AG20443 (cell line): ENCODE measurements at places on chromosomes 7 and 10.

DNA sequence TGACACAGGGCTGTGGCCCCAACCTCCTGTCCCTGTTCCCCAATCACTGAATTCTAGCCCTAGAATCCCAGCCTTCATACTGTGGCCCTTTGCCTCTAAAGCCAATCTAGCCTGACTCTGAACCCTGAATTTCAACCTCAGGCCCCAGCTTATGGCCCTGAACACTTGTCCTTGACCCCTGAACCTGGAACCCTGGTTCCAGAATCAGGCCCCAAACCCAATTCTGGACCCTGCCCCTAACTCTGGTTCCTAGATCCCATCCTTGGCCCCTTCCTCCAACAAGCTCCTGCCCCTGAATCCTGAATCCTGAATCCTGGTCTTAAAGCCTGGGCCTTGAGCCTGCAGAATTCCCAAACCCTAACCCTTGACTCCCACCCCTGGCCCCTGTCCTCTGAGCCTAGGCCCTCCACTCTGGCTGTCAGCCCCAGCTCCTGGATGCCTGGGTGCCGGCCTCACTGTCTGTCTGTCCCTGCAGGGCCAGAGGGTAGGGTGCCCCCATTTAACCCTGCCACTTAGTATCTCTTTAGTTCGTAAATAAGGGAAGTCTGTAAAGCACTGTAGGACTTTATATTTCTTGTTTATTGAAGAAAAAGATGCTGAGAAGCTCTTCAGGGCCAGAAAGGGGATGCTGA, 1.3 kb downstream of the INPP5A start:
- DNase-seq, result no peak

GRCh38 chr7:105112440-105113418, 98.7 kb downstream of the KMT2E start:
- no peak for DNase-seq

DNA sequence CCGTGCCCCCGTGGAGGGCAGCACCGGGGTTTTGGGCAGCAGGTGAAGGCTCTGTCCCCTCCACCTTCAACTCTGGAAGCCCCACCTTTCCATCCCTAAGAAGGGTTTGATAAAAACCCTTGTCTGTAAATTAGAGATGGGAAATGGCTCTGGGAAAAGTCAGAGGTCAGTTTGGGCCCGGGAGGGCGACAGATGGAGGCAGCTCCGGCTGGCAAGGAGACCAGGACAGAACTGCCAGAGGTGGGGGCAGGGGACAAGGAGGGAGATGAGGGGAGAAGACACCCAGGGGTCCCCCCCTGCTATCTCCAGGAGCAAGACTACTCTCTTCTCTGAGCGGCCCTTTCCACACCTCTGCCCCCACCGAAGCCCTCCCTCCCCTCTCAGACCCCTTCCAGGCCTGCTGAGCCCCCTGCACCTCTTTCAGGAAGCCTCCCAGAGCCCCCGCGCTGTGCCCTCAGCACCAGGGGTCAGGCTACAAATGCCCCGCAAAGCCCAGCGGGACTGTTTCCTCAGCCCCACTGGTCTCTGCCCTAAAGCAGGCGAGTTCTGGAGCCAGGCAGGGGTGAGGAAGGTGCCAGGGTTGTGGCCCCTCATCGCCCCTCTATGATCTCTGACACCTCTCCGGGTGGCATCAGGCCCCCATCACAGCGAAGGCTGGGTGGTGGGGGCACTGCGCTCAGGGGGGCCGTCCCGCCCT, 980 bp upstream of the SH2B2 start:
- no peak for DNase-seq

DNA sequence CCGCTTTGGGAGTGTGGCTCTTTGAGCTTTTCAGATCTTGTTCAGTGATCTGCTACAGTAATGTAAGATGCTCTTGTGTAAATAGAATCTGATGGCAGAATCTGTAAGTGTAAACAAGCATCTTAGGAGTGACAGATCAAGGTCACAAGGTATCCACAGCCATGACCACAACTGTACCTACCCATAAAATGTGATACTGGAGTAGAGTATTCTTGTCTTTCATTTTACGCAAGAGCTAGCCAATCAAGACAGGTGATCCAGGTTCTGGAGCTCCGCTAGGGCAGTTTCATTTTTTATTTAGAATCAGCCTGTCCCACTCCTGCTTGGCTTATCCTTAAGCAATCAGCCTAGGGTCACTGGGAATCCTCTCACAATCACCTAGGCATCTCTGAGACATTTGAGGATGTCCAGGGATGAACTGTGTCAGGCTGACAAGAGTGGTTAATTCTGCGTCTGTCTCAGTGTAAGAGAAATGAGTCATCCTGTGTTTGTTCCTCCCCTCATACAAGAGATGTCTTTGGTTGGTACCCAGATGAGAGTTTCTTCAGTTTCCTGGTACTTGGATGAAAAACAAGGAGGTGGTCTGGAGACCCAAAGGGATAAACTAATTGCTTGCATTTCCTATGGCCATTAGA, 13.6 kb downstream of the ZNF138 start:
- DNase-seq, result no peak

GRCh38 chr7:51000956-51001355, 218.3 kb upstream of the GRB10 start:
- DNase-seq, result no peak

DNA sequence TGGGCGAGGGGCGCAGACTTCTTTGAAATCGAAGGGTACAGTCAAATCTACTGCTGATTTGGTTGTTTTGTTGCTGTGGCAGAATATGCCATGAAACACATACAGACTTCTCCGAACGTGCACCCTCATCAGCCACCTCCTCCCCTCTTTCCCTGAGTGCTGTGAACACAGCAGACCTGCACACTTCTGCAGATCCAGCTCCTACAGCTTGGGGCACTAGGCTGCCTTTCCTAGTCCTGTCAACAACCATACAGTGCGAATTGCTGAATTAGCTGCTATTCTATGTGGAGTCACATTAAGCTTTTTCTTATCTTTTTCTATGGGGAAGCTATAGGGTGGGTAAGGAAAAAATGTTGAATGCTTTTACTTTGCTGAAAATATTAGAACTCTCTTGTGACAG, 57.5 kb downstream of the COL17A1 start:
- no peak for DNase-seq

DNA sequence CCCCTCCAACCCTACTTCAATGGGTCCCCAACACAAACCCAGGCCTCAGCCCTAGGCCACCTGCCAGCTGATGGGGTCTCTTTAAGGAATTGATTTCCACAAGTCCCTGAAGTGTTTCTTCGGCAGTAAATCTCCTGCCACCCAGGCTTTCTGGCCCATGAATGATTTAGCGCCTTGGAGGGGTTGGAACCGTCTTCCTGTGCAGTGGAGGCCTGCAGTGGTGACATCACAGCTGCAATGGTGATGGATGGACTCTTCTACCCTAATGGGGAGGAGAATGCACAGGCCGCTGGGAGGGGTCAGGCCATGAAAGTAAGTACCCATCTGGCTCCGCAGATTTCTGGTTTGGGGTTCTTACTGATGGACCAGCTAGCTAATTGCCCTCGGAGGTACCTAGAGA, 163.8 kb downstream of the UBE2H start:
- DNase-seq, result no peak

- peak; percentile 67 for DNase-seq
Measured at GRCh38 chr10:76874176-76874575, 763.4 kb downstream of the KCNMA1 start.

DNA sequence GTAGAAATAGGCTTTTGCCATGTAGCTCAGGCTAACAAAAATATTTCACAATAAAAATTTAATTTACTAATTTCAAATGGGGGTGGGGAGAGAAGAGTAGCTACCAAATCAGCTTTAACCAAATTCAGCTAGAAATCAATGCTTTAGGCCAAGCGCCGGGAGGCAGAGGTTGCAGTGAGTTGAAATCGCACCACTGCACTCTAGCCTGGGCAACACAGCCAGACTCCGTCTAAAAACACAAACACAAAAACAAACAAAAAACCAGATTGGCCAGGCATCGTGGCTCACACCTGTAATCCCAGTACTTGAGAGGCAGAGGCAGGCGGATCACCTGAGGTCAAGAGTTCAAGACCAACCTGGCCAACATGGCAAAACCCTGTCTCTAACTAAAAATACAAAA, 9.4 kb downstream of the UBE2H start:
- no peak for DNase-seq

- no peak for DNase-seq
Measured at GRCh38 chr7:129277629-129278028, 52.8 kb downstream of the AHCYL2 start.

DNA sequence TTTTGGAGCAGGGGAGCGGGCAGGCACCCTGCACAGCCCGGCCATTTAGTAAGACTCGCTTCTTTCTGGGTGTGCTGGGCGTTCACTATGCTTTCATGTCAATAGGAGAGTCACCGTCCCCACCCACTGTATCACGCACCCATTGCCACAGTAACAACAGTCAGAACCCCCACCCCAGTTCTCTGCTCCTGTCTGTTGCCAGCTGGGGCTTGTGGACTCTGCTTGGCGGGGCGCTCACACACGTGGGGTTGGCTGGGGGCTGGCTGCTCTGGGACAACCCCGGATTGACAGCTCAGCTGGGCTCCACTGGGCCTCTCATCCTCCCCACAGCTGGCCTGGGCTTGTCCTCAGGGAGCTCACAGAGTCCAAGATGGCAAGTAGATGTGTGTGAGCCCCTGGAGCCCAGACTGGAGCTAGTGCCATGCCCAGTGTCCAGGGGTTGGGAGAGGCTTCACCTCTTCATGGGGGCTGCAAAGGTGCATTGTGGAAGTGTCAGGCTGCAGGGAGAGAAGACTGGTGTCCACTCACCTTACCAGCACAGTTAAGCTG, 59.6 kb downstream of the GLRX3 start:
- DNase-seq, result no peak

- DNase-seq, result peak; percentile 46
Measured at GRCh38 chr10:114821915-114822443, 399 bp downstream of the FHIP2A start.

DNA sequence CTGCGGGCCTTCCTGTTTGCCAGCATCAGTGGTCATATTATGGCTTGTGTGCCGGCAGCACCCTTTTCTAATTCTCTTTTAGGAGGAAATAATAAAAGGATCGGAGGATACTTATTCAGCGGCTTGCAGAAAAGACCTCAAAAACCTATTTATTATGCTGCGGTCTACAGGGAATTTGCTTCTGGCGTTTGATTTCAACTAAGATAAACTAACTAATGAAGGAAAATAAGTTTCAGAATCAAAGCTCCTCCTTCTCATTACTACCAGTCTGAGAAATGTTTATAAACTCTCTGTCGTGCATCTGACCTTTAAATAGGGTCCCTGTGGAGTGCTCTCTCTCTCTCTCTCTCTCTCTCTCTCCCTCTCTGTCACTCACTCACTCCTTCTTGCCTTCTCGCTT, 335.0 kb upstream of the GLI3 start:
- DNase-seq, result no peak

DNA sequence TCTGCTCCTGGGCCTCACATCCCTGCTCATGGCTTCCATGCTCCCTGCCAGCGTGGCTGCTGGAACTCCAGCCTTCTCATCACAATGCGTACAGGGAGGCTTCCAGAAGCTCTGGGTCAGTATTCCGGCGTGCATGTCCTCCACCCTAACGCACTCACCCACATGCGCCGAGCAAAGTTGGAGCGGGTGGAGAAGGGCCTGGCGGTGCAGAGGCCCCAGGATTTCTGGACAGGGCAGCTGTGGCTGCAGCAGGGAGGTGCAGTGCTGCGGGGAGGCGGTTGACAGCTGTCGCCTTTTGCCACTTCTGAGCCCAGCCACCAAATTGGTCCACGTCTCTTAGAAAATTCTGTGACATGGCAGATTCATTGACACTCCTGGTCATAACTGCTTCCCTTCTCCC, 33.6 kb upstream of the FAM20C start:
- no peak for DNase-seq

DNA sequence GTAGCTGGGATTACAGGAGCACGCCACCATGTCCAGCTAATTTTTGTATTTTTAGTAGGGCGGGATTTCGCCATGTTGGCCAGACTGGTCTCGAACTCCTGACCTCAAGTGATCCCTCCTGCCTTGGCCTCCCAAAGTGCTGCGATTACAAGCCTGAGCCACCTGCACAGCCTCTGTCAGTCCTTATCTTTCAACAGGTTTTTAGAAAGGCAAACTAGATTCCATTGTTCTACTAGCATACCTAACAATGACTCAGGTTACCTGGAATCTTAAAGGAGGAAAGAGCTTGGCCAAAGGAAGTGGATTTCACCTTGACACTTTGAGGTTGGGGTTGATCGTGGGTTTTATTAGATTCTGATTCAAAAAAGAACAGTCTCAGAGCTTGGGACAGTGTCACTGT, 3.2 kb downstream of the ABCC2 start:
- DNase-seq, result no peak

GRCh38 chr10:129718548-129719414, 245.3 kb downstream of the EBF3 start:
- no peak for DNase-seq

GRCh38 chr7:41573862-41574261, 129.0 kb downstream of the INHBA start:
- no peak for DNase-seq

DNA sequence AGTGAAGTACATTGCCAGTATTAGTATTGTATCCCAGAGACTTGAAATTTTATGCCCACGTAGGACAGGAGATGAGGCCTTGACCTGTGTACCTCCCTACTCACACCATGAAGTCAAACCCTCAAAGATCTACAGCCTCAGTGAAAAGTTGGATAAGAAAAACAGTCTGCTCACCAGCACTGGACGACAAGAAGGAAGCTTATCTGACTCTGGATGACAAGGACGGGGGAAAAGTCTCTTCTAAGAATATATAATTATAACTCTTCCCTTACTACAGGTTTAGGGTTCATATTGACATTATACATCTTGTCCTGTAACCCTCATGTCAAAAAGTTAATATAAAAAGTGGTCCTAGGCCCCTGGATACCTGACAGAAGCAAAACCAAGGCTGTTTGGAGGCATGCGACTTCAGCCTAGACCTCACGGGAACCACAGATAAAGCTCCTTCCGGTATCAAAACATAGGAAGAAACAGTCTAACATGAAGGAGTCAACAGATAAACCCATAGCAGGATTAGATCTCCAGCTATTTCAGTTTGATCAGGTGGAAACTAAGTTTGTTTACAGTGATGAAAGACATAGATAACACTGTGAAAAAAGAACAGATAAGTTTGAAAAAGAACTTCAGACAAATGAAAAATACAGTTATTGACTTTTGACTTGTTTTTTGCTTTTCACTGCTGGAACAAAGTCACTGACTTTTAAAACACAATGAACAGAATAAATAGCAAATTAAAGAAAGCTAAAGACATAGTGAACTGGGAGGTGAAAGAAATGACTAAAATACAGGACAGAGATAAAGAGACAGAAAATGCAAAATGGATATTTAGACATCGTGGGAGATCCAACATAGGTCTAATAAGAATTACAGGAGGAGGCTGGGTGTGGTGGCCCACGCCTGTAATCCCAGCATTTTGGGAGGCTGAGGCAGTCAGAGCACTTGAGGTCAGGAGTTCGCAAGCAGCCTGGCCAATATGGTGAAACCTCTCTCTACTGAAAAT, 145.9 kb downstream of the PHTF2 start:
- no peak for DNase-seq

- no peak for DNase-seq
Measured at GRCh38 chr7:106918991-106919390, 53.9 kb downstream of the PIK3CG start.
